A549 treated with CORT108297 at 1 μM for 4 hours (cell line): ENCODE measurements at places on chromosomes 6 and 20. TPM values are rescaled to one million over a fixed set of nuclear protein-coding genes. Genes with fewer than 3 reads are reported as not detected.

Gene GPX5
- not detected in 5 replicates for total RNA-seq

Gene EPHA7
- 0.09 to 0.11 TPM (median 0.09 TPM) in 5 replicates for total RNA-seq

Gene STMND1
- not detected in 5 replicates for total RNA-seq

Gene IMPG1
- not detected in 5 replicates for total RNA-seq

Gene OPRL1
- 0.52 to 0.80 TPM (median 0.54 TPM) in 5 replicates for total RNA-seq

Gene NMBR
- not detected in 5 replicates for total RNA-seq

Gene LGSN
- 2.6 to 3.7 TPM (median 3.3 TPM) in 5 replicates for total RNA-seq

Gene HUS1B
- total RNA-seq: 0.21 to 0.55 TPM (median 0.28 TPM) in 4 of 5 replicates, not detected in the other

Gene CST5
- total RNA-seq: not detected in 5 replicates

Gene SUMO4
- 0.11 TPM in 1 of 5 replicates, not detected in the others for total RNA-seq

Gene BPIFB1
- 0.07 to 0.22 TPM (median 0.14 TPM) in 3 of 5 replicates, not detected in the others for total RNA-seq

Gene RAET1L
- 0.30 to 0.40 TPM (median 0.33 TPM) in 5 replicates for total RNA-seq

Gene PNPLA1
- not detected in 5 replicates for total RNA-seq

Gene BPI
- not detected in 5 replicates for total RNA-seq

Gene ACTL10
- 0.05 TPM in 1 of 5 replicates, not detected in the others for total RNA-seq

Gene CST2
- 0.10 to 0.32 TPM (median 0.13 TPM) in 3 of 5 replicates, not detected in the others for total RNA-seq

Gene RBPJL
- total RNA-seq: not detected in 5 replicates

Gene GABRR1
- not detected in 5 replicates for total RNA-seq

Gene VGLL2
- total RNA-seq: not detected in 5 replicates

Gene PAK5
- not detected in 5 replicates for total RNA-seq

Gene EFCAB8
- total RNA-seq: not detected in 5 replicates

Gene TPMT
- 5.7 to 6.9 TPM (median 5.8 TPM) in 5 replicates for total RNA-seq

Gene VSTM2L
- 5.8 to 10.5 TPM (median 8.8 TPM) in 5 replicates for total RNA-seq

Gene GFOD1
- 1.6 to 2.0 TPM (median 1.8 TPM) in 5 replicates for total RNA-seq
